ENCODE measurements at places on chromosomes 7 and 10. TPM values are rescaled to one million over a fixed set of nuclear protein-coding genes. Genes with fewer than 3 reads are reported as not detected.

DNA sequence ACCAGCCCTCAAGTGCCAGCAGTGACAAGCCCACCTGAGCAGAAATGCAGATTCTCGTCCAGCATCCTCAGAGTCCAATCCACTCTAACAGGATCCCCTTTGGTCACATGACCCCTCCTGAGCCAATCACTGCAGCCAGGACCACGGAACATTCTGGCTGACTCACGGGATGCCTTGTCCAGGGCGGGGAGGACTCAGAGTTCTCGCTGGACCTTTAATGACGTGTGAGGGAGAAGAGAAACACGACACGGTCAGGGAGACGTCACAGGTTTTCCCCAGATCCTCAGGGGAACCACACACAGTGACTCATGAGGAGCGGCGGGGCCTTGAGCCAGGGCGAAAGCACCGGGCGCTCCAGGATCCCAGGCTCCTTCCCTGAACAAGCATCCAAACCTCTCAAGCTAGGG is 155.7 kb downstream of the PTPRN2 start:
- DNase-seq, result peak; percentile 66

DNA sequence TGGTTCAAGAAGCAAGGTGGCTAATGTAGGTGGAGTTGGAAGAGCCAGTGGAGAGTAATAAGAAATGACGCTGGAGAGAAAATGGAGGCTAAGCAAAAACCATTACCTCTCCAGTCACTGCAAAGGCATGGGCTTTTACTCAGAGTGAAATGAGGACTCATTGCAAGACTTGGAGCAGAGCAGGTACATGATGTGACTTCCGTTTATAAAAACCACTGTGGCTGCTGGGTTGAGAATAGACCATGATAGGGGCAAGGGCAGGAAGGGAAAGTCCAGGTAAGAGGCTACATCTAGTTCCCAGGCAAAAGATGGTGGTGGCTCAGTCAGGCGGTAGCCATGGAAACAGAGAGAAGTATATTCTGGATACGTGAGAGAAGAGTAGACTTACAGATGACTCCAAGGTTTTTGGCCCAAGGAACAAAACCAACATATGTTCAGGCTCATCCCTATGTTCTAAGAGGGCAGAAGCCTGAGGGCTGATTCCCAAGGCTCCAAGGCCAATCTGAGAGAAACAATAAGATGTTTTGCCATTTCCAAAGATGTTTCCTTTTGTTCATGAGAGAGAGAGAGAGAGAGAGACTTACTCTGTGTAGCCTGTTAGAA is 21.5 kb upstream of the PDE1C start:
- no peak for DNase-seq

- DNase-seq, result no peak
Observed at GRCh38 chr7:83550100-83550499, 98.8 kb downstream of the SEMA3E start.

DNA sequence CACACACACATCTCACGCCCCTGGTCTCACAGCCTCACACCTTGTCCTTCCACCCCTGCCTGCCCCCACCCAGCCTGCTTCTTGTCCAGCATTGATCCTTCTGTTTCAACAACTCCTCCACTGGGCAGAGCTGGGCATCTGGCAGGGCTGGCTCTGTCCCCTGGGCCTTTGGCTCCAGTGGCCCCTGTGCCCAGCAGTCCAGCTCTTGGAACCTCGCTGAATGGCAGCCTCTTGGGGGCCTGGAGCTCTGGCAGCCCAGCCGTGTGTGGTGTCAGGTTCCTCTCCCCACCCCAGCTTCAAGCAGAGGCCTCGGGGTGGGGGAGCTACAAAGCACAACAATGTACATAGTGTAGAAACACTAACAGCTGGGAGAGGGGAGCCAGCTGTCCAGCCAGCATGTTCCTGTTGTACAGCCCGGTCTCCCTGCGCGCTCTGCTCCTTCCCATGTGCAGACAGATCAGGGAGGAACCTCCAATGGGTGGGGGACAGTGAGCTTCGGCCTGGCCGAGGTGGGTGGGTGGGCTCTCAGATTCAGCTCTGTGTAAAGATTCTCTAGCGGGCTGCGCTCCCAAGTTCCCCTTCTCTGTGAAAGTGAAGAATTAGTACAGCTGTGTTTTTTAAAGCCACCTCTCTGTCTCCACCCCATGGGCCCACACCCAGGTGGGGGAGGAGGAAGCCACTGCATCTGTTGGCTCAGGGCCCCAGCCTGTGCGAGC is 19.4 kb downstream of the ZMIZ2 start:
- DNase-seq, result no peak

KNDC1 gene
- 0.21 TPM for total RNA-seq
